BE2C (cell line): ENCODE measurements at places on chromosomes 16 and 17.

GRCh38 chr16:11283820-11284248, 2.7 kb upstream of the PRM1 start:
- DNase-seq, result no peak

GRCh38 chr17:7888184-7888920, at the start of gene CHD3:
Gene CHD3 (plus strand): TSS chr17:7888789. CDS start chr17:7889001, 212 bp downstream.
- peak; percentile 19 for DNase-seq

DNA sequence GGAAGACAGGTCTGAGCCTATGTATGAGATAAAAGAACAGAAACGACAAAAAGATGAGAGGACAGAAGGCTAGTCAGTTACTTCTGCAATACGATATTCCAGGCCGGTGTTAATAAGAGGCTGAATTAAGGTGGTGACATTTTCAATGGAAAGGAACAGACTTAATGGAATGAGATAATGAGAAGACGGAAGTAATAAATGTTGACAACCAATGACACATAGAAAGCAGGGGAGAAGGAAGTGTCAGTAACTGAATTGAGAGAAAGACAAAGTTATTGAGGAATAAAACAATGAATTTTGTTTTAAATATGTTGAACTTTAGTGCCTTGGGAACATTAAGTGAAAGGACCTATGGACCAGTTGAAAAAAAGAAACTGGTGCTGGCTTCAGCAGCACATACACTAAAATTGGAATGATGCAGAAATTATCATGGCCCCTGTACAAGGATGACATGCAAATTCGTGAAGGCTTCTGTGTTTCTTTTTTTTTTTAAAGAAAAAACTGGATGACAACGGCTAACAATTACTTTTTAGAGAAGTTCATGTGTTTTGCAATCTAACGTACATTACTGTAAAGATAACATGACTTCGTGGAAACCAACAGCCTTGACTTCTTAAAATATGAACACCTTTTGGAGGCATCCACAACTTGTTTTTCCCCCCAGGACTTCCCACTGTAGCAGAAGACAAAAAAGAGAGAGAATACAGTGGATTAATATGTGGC, 18.5 kb upstream of the CPD start:
- no peak for DNase-seq

- no peak for DNase-seq
These were observed 2.1 kb downstream of the PIK3R6 start for GRCh38 chr17:8865385-8865784.
